KBM-7 (cell line): ENCODE measurements at places on chromosomes 7 and 10.

- DNase-seq, result no peak
Observed at GRCh38 chr10:37684765-37685164, 172.6 kb downstream of the ZNF248 start.

GRCh38 chr7:7816084-7816483 lies 97.7 kb upstream of the RPA3 start:
- DNase-seq, result peak; percentile 8

DNA sequence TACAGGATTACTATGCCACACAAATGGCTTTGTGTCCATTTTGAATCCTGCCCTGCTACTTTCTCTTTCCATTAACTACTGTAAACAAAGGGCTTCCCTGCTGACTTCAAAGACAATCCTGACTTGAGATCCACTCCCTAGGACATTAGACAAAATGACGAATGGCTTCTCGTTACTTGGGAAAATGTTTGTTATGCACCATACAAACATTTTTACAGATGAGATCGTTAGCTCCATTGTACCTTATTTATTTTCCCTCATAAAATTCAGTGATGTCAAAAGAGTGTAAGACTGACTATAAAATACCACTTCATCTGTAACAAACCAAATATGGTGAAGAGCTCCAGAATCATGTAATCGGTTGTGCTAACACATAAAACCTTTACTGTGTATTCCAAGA lies 121.8 kb downstream of the CD36 start:
- DNase-seq, result no peak

GRCh38 chr10:94343151-94343550 lies 19.6 kb downstream of the NOC3L start:
- no peak for DNase-seq

DNA sequence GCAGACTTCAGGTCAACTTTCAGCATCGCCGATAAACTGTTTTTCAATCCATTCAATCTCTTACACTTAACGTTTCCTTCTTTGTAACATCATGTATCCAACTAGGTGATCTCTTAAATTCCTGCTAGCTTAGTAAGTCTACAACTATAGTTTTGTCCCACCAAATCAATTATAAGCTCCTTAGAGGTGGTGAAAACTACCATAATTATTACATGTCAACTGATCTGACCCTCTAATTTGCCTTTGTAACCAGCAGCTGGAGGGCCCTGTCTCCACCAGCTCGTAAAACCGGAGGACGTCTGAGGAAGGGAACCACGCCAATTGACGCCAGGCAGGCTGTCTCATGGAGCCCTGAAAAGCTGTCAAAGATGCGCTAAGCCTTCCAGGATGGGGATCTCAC lies 113.4 kb downstream of the ABCC2 start:
- no peak for DNase-seq

- peak; percentile 15 for DNase-seq
Observed at GRCh38 chr7:108156897-108157605, 26.9 kb upstream of the LAMB4 start.

GRCh38 chr7:4824120-4824775 lies 37.6 kb downstream of the PAPOLB start:
- no peak for DNase-seq

DNA sequence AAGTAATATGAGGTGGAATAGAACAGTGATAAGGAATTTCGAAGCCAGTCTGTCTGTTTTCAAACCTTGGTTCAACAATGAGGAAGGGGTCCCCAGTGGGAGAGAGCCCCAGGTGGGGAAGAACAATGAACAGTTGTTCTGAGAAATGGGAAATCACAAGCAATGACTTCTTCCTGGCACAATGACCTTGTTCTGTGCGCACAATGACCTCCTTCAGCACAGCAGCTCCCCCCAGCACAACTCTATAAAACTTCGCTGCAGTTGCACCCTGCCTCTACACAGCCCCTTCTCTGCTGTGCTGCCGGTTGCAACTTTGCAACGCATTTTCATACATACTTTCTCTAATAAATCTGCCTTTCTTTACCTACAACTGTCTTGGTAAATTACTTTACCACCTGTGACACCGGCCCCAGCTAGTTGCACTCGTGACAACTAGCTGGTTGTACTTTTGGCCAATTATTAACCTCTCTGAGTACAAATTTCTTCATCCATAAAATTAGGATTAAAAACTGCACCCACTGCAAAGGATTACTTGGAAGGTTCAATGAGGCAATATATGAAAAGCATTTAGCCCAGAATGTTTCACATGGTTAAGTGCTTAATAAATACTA lies 40.5 kb downstream of the ASB4 start:
- no peak for DNase-seq

DNA sequence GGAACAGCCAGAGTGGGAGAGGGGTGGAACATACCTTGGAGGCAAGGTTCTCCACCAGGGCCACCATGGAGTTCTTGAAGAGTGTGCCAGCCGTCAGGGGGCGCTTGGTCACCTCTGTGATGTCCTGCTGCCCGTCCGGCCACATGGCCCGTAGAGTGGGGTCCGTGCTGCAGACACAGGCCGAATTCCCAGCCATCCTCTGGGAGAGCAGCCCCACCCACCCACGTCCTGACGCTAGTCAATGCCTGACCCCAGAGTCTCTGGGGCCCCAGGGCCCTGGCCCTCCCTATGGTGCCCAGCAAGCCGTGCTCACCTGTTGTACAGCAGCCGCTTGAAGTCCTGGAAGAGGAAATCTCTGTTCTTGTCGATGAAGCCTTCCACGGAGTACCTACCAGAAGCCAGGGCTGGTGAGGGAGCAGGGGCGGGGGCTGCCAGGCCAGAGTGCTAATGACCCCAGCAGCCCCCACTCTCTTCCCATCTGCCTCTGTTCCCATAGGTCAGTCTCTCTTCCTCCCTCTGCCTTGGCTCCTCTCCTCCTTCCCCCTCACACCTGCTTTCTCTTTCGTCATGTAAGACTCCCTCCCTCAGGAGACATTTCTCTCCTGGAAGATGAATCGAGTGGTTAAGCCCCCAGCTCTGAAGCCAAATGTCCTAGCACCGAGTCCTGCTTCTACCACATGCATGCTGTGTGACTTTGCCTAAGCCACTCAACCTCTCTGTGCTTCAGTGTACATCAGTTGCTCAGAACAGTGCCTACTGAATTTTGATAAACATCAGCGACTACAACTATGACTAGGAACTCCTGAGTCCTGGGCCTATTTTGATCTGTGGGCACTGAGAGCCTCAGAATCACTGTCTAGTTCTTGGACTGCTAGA lies 11.0 kb downstream of the MYO1G start:
- no peak for DNase-seq

GRCh38 chr7:157686285-157686894 lies 349.6 kb downstream of the DNAJB6 start:
- DNase-seq, result no peak

DNA sequence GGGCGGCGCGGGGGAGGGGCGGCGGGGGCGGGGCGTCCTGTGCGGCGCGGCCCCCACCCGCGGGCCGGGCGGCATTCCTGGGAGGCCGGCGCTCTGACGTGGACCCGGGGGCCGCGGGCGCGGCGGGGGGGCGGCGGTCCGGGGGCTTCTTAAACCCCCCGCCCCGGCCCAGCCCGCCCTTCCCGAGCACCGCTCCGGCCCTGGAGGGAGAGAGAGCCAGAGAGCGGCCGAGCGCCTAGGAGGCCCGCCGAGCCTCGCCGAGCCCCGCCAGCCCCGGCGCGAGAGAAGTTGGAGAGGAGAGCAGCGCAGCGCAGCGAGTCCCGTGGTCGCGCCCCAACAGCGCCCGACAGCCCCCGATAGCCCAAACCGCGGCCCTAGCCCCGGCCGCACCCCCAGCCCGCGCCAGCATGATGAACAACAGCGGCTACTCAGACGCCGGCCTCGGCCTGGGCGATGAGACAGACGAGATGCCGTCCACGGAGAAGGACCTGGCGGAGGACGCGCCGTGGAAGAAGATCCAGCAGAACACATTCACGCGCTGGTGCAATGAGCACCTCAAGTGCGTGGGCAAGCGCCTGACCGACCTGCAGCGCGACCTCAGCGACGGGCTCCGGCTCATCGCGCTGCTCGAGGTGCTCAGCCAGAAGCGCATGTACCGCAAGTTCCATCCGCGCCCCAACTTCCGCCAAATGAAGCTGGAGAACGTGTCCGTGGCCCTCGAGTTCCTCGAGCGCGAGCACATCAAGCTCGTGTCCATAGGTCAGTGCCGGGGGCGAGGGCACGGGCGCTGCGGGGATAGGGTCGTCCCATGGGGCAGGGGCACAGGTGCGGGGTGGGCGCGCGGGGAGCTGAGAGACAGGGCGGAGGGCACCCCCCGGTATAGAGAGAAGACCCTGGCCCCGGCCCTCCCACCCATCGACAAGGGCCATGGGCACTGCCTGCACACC lies at the start of gene FLNC:
Gene FLNC (plus strand): TSS at position 176 of the 947 bp plus-strand sequence. CDS start 232 bp downstream, at position 408.
- peak; percentile 45 for DNase-seq

GRCh38 chr7:158028971-158029370 lies 558.7 kb downstream of the PTPRN2 start:
- no peak for DNase-seq

DNA sequence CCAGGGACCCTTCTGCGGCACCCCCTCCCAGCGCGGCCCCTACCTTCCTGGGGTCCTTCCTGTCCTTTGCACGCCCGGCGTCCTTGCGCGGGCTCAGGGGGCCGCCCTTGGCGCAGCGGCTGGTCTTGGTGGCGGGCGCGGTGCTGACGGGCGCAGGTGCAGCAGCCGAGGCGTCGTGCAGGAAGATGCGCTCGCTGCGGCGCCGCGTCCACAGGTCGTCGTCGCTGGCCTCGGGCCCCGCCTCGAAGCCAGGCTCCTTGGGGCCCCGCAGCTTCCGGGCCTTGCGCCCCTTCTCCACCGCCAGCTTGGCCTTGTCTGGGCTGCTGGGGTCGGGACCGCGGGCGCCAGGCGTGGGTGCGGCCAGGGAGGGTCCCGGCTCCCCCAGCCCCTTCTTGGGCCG lies 49.8 kb downstream of the SLC29A4 start:
- no peak for DNase-seq

DNA sequence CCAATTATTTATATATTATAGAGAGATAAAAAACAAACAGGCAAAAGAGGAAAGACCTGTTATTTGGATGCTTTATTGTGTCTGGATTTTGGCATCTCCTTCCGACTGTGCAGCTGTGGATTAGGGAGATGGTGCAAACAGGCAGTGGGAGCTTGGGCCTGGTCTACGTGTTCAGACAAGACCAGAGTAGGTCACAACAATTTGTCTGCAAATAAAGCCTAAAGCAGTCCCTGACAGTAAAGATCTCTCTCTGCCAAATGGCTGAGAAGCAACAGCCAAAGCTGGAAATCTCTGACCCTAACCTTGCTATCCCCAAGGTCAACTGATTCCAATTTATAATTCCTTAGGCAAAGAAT lies 82.0 kb downstream of the ABLIM1 start:
- no peak for DNase-seq

DNA sequence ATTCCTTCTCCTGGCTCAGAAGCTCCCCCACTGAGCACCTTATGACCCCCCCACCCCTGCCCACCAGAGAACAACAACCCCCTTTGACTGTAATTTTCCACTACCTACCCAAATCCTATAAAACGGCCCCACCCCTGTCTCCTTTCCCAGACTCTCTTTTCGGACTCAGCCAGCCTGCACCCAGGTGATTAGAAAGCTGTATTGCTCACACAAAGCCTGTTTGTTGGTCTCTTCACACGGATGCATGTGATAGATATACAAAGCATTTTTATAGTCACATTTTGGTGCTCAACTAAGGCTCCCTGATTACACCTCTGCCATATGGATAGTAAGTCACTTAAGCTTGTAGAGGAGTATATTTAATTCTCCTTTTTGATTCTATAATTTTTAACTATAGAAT lies 985.8 kb downstream of the REEP3 start:
- no peak for DNase-seq

DNA sequence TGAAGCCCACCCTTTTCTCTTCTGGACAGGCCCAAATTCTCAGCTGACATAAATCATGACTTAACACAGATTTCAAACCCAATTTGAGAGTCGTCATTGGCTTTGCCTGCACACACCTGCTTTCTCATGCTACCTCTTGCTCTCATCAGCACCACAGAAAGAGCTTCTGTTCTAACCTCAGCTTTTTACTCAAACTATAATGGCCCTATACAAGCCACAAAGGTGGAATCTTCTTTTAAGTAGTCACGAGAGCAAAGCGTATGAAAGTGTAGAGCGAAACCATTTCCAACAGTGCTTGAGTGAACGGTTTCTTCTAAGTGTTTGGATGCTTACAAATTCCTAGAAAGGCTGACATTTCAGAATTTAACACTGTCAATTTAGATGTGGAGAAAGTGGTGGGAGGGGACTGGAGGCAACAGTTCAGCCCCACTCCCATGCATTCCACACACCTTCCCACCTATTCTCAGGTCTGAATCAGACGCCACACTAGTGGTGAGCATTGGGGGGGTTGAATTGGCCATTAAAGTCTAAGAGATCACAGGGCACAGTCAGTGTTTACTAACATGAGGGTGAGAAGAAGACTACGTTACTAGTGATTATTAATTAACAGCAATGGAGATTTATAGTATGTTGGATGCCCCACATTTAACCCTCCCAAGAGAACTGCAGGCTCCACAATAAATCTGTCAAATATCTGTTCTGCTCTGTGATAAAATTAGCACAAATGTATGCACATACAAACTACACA lies 114.0 kb downstream of the PRKCQ start:
- DNase-seq, result no peak

GRCh38 chr10:60384708-60385398 lies 4.8 kb downstream of the ANK3 start:
- DNase-seq, result no peak

GRCh38 chr10:127299956-127300689 lies 103.7 kb upstream of the INSYN2A start:
- DNase-seq, result no peak
